ENCODE measurements at places on chromosomes 11 and 22. TPM values are rescaled to one million over a fixed set of nuclear protein-coding genes. Genes with fewer than 3 reads are reported as not detected.
A peak's percentile ranks its signal among the peaks of the same experiment; 100 is the strongest.

DNA sequence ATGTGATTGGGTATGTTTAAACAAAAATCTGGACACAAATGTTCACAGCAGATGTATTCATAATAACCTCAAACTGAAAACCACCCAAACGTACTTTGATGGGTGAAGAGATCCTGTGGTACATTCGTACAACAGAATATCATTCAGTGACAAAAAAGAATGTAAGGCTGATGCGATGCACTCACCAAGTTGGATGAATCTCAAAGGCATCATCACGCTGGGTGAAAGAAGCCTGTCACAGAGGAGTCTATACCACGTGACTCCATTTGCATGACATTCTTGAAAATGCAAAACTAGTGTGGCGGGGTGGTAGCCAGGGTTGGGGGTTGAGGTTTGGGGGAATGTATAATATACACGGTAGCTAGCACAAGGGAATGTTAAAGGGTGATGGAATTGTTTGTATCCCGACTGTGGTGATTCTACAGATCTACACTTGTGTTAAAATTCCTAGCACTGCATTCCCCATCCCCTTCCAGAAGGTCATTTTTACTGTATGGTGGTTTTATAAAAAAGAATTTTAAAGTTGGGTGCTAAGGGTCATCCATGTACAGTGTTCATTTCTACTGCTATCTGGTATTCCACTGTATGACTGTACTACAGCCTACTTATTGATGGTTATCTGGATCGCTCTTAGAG, 35.0 kb upstream of the SLC25A1 start:
- no peak overlapping the region for H3K27ac ChIP-seq
- no peak for DNase-seq
- no peak overlapping the region for H3K4me3 ChIP-seq
- H3K36me3 ChIP-seq: peaks cover 13% of the 10 kb centered on the region

DNA sequence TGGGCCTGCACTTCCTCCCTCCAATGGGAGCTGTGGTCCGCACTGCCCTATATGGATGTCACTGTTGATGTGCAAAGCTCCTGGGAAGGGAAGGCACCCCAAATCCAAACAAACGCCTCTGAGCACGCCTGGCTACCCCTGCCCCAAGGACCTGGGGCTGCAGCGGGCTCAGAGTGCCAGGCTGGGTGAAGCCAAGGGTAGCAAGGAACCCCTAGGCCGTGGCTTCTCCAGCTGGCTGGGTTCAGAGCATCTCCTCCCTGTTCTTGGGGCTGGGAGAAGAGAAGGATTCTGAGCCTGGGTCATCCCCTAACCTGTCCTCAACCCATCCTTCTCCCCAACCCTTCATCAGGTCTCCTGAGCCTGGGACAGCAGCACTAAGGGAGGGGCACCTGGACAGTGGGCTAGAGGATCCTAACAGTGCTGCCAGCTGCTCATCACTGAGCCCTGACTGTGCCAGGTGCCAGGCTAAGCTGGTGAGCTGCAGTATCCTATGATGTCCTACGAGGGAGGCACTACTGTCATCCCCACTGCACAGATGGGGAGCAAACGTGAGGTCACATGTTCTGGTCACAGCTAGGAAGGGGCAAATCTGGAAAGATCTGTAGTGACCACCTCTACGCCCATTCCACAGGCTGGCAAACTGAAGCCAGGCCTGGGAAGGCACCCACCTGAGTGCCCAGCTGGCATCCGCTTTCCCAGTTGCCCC, 3.0 kb downstream of the SSTR3 start:
- no peaks in the 10 kb centered on the region for H3K4me1 ChIP-seq
- H3K27me3 ChIP-seq: no peaks in the 10 kb centered on the region
- no peak for DNase-seq
- H3K36me3 ChIP-seq: no peaks in the 10 kb centered on the region

- H3K36me3 ChIP-seq: no peaks in the 10 kb centered on the region
- H3K4me1 ChIP-seq: no peaks in the 10 kb centered on the region
- no peak overlapping the region for H3K27ac ChIP-seq
- no peak overlapping the region for H3K4me3 ChIP-seq
Observed at GRCh38 chr22:26097411-26097810, 71.9 kb upstream of the SEZ6L start.

DNA sequence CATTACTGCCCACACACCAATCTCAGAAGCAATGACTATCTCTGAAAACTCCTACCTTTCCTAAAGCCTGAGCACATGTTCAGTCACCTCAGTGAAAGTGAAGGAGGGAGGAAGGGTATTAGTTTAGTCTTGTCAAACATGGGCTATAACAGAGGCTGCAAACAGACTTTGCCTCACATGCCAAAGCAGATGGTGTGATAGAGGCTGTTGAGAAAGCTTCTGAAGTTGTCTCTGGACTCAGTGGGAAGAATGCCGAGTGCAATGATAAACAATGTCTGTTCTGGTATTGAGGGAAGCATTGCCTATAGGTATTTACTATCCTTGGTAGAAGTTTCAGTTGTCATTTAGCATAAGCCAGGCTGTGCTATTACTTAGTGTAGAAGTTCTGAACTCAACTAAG, 314.5 kb upstream of the CCDC90B start:
- no peak overlapping the region for H3K4me3 ChIP-seq
- no peaks in the 10 kb centered on the region for H3K36me3 ChIP-seq
- H3K27ac ChIP-seq: no peak overlapping the region

GRCh38 chr11:40986320-40986719, 473.1 kb downstream of the LRRC4C start:
- H3K27me3 ChIP-seq: no peaks in the 10 kb centered on the region
- H3K27ac ChIP-seq: no peak overlapping the region
- no peaks in the 10 kb centered on the region for H3K4me1 ChIP-seq
- no peaks in the 10 kb centered on the region for H3K36me3 ChIP-seq
- no peak for DNase-seq
- H3K4me3 ChIP-seq: no peak overlapping the region

Gene THY1
- 12.0 TPM for total RNA-seq

Gene C22orf15
- total RNA-seq: not detected

- no peak overlapping the region for H3K4me3 ChIP-seq
- H3K27ac ChIP-seq: no peak overlapping the region
- DNase-seq: no peak
Observed at GRCh38 chr22:27980424-27981148, 61.5 kb upstream of the PITPNB start.

GRCh38 chr22:38572065-38572464, 2.1 kb upstream of the DMC1 start:
- H3K4me3 ChIP-seq: no peak overlapping the region
- no peaks in the 10 kb centered on the region for H3K27me3 ChIP-seq
- DNase-seq: no peak
- H3K4me1 ChIP-seq: peaks cover 17% of the 10 kb centered on the region

DNA sequence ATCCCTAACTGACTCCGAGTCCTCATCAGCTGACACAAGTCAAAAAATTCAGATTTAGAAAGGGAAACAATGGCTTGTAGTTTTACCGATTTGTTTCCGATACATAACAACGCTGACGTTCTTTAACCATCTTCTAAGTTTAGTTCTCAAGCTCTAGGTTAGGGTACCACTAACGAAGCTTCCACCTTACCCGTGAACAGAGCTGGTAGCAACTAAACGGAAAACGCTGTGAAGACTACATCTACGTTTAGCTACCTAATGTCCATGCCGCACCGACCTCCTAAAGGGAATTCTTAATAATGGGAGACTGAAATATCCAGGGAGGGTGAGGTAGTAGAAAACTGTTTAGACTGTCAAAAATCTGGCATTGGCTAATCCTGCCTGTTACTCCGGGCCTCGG, 1.0 kb downstream of the NUP98 start:
- H3K36me3 ChIP-seq: peaks cover 11% of the 10 kb centered on the region
- peak overlapping the region; percentile 89 for H3K27ac ChIP-seq
- H3K27me3 ChIP-seq: no peaks in the 10 kb centered on the region
- no peak for DNase-seq
- peak overlapping the region; percentile 94 for H3K4me3 ChIP-seq
- H3K4me1 ChIP-seq: peaks cover 17% of the 10 kb centered on the region

- H3K36me3 ChIP-seq: peaks cover 3% of the 10 kb centered on the region
- H3K4me1 ChIP-seq: peaks cover 12% of the 10 kb centered on the region
Observed at GRCh38 chr11:72826942-72827480, 12.8 kb downstream of the ATG16L2 start.

- DNase-seq: no peak
- no peaks in the 10 kb centered on the region for H3K4me1 ChIP-seq
- H3K4me3 ChIP-seq: no peak overlapping the region
- no peaks in the 10 kb centered on the region for H3K36me3 ChIP-seq
- no peak overlapping the region for H3K27ac ChIP-seq
- peaks cover 7% of the 10 kb centered on the region for H3K27me3 ChIP-seq
Observed at GRCh38 chr11:44954051-44954906, 3.6 kb upstream of the TP53I11 start.

Gene C1QTNF5
- total RNA-seq: 98.2 TPM

Gene PANX3
- not detected for total RNA-seq

Gene RIMBP3C
- total RNA-seq: 0.28 TPM

DNA sequence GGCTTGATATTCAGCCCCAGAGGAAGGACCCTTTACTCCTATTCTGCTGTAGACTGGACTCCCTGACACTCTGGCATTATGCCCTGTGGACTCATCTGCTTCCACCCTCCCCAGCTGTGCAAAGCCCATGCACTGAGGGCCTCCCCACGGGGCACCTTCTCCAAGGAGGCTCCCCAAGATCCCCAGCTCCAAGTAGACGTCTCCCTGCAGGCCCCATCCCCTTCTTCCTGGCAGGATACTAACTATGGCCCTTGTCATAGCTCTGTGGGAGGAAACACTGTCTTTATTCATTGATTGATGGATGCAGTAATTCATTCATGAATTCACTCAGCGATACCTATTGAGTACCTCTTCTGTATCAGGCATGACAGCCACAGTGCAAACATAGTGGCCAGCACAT, 15.3 kb upstream of the APOL6 start:
- peaks cover 29% of the 10 kb centered on the region for H3K4me1 ChIP-seq
- no peaks in the 10 kb centered on the region for H3K27me3 ChIP-seq
- no peak for DNase-seq
- H3K36me3 ChIP-seq: no peaks in the 10 kb centered on the region
- no peak overlapping the region for H3K27ac ChIP-seq
- no peak overlapping the region for H3K4me3 ChIP-seq

- H3K27ac ChIP-seq: no peak overlapping the region
- no peaks in the 10 kb centered on the region for H3K4me1 ChIP-seq
- H3K36me3 ChIP-seq: no peaks in the 10 kb centered on the region
Observed at GRCh38 chr22:26417406-26417805, 11.7 kb upstream of the ASPHD2 start.

- H3K36me3 ChIP-seq: no peaks in the 10 kb centered on the region
- no peak for DNase-seq
- peak overlapping the region; percentile 33 for H3K4me3 ChIP-seq
- peak overlapping the region; percentile 2 for H3K27ac ChIP-seq
Observed at GRCh38 chr11:15969281-15969680, 387.1 kb downstream of the SOX6 start.

Gene CLP1
- total RNA-seq: 15.0 TPM

Gene C11orf86
- not detected for total RNA-seq

Gene CHST1
- 48.7 TPM for total RNA-seq

Gene MS4A3
- not detected for total RNA-seq

Data from thoracic aorta (tissue), 2 donors.